ENCODE measurements at places on chromosomes 5 and 9.
A peak's percentile ranks its signal among the peaks of the same experiment; 100 is the strongest.

GRCh38 chr5:10120934-10121333 lies 128.8 kb downstream of the ATPSCKMT start:
- no peaks in the 10 kb centered on the region for H3K36me3 ChIP-seq
- H3K4me1 ChIP-seq: no peaks in the 10 kb centered on the region
- H3K4me3 ChIP-seq: no peak overlapping the region
- no peak overlapping the region for H3K27ac ChIP-seq
- H3K27me3 ChIP-seq: no peaks in the 10 kb centered on the region
- no peak for DNase-seq

- H3K4me1 ChIP-seq: peaks cover 30% of the 10 kb centered on the region
- H3K36me3 ChIP-seq: no peaks in the 10 kb centered on the region
- H3K4me3 ChIP-seq: peak overlapping the region; percentile 99
- no peaks in the 10 kb centered on the region for H3K27me3 ChIP-seq
Observed at GRCh38 chr5:149731332-149731616, 1.2 kb downstream of the PPARGC1B start.

GRCh38 chr9:94794476-94795167 lies 68.1 kb downstream of the AOPEP start:
- DNase-seq: no peak
- H3K4me3 ChIP-seq: no peak overlapping the region
- H3K27ac ChIP-seq: peak overlapping the region; percentile 88
- no peaks in the 10 kb centered on the region for H3K27me3 ChIP-seq
- H3K36me3 ChIP-seq: peaks cover 6% of the 10 kb centered on the region

DNA sequence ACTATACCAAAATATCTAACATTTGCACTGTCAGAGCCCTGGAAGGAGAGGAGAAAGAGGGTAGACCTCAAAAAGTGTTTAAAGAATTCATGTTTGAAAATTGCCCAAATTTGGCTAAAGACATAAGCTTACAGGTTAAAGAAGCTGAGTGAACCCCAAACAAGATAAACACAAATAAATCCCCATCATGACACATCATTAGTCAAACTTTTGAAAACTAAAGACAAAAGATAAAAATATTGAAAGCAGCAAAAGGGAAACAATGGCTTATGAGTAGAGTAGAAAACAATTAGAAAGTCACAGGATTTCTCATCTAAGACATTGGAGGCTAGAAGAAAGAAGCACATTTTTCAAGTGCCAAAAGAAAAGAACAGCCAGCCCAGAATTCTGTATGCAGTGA lies 6.1 kb upstream of the UBLCP1 start:
- H3K4me3 ChIP-seq: no peak overlapping the region
- no peak overlapping the region for H3K27ac ChIP-seq
- DNase-seq: no peak
